ENCODE measurements at places on chromosomes 6 and 20.

DNA sequence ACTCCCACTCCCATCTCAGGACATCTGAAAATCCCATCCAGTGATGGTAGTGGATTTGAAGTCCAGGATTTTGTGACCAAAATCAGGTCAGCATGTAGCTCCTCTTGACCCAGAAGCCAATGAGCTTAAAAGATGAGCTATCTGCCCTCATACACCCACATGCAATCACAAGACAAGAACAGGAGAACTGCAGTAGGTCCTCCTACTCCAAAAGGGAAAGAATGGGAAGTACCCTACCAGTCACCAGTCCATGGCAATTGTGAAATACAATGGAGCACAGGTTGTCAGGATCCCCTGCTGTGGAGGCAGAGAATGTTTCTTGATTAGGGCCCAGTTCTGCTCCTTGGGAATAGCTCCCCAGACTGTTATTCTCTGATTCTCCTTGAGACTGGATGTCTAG lies 347.3 kb upstream of the CNR1 start:
- DNase-seq, result no peak

DNA sequence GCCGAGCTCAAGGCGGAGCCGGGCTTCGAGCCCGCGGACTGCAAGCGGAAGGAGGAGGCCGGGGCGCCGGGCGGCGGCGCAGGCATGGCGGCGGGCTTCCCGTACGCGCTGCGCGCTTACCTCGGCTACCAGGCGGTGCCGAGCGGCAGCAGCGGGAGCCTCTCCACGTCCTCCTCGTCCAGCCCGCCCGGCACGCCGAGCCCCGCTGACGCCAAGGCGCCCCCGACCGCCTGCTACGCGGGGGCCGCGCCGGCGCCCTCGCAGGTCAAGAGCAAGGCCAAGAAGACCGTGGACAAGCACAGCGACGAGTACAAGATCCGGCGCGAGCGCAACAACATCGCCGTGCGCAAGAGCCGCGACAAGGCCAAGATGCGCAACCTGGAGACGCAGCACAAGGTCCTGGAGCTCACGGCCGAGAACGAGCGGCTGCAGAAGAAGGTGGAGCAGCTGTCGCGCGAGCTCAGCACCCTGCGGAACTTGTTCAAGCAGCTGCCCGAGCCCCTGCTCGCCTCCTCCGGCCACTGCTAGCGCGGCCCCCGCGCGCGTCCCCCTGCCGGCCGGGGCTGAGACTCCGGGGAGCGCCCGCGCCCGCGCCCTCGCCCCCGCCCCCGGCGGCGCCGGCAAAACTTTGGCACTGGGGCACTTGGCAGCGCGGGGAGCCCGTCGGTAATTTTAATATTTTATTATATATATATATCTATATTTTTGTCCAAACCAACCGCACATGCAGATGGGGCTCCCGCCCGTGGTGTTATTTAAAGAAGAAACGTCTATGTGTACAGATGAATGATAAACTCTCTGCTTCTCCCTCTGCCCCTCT lies 1.1 kb downstream of the CEBPB start:
- peak; percentile 33 for DNase-seq

DNA sequence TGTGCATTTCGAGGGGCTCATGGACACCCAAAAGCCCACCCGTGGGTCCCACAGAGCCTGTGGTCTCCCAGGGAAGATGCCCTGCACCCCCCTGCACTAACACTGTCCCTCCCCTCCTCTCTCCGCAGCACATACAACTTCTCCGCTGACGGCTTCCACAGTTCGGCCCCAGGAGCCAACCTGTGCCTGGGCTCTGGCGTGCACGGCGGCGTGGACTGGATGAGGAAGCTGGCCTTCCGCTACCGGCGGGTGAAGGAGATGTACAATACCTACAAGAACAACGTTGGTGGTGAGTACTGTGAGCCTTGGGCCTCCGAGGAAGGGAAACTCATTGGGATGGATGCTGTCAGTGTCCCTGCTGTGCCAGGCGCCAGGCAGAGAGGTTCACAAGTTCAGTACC lies 183.9 kb downstream of the ZMYND8 start:
- no peak for DNase-seq

- DNase-seq, result no peak
These were observed 85.4 kb upstream of the MYLIP start for GRCh38 chr6:16043171-16044135.

GRCh38 chr20:41627611-41628244 lies 9.6 kb upstream of the CHD6 start:
- DNase-seq, result no peak

DNA sequence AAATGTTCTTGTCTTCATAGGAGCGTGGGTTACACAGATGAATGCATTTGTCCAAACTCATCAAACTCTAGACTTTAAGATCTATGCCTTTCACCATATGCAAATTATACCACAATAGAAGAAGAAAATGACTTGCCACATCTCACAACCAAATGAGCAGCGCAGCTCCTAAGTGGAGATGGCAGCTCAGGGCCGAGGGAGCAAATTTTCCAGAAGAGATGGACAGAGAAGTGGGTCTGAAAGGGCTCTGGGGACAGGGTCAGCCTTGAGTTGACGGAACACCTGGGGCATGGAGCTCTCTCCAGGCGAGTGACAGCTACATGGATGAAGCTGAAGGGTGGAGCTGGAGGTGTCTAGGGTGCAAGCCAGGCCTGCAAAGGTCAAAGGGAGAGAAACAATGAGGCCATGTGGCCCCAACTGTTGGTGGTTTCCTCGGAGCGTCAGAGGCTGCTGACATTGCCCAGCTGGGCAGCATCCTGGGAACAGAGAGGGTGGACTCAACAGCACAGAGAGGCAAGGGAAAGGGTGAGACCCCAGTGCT lies 228.3 kb downstream of the NRN1 start:
- no peak for DNase-seq

DNA sequence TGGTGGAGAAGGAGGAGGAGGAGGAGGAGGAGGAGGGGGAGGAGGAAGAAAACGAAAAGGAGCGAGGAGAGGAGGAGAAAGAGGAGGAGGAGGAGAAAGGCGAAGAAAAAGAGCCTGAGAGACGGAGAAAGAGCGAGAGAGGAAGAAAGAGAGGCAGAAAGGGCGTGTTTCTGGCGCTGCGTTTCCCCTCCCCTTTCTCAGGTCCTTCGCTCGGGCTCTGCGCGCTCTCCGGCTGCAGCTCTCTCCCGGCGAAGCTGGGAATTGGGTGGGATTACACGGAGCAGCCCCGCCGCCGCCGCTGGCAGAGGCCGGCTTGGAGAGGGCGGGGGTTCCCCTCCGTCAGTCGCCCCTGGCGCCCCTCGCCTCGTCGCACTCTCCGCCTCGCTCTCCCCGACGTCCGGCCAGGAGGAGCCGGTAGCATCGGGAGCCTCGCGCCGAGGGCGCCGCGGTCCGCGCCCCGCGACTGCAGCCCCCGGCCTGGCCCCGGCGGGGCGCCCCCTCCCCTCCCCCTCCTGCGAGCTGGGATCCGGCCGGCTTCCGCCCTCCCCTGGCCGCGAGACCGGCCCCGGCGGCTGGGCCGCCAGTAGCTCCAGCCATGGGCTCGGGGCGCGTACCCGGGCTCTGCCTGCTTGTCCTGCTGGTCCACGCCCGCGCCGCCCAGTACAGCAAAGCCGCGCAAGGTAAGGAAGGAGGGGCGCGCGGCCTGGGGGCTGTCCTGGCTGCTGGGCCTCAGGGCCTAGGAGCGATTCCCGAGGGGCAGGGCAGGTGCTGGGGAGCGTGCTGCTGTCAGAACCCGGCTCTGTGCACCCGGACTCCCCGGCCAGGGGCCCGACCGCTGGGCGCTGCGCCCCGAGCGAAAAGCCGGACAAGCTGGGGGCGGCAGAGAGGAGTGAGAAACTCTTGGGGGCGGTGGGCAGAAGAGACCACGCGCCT lies at the start of gene SCUBE3:
TSS of gene SCUBE3 (plus strand) at position 133 of the 933 bp plus-strand sequence. CDS start at position 596, 463 bp downstream.
- DNase-seq, result no peak

DNA sequence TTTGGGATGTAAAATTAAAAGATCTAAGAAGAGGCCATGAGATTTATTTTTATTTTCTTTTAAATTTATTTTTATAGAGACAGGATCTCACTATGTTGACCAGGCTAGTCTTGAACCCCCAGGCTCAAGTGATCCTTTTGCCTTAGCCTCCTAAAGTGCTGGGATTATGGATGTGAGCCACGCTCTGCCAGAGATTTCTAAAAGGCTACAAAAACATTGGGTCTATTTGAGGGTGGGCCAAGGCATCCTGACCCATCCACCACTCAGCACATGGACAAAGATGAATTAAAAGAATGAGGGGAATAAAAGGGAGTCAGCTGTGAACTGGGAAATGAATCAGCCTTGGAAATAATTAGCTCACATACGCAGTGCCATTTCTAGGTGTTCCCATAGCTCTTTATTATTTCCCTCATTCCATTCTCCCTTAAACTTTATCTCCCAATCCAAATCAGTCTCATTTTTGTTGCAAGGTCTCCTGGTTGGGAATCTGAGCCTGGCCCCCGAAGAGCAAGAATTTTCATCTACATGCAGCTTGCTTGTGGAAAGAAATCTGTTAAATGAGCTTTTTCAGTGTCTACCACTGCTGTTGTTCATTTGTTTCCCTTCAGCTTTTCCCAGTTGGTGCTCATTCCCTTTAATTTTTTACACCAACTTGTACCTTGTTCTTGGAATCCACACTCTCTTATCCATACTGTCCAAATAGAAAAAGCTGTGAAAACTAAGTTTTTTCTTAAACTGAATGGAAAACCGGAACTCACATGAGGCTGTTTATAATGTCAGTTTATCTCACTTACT lies 66.9 kb downstream of the MKKS start:
- no peak for DNase-seq

DNA sequence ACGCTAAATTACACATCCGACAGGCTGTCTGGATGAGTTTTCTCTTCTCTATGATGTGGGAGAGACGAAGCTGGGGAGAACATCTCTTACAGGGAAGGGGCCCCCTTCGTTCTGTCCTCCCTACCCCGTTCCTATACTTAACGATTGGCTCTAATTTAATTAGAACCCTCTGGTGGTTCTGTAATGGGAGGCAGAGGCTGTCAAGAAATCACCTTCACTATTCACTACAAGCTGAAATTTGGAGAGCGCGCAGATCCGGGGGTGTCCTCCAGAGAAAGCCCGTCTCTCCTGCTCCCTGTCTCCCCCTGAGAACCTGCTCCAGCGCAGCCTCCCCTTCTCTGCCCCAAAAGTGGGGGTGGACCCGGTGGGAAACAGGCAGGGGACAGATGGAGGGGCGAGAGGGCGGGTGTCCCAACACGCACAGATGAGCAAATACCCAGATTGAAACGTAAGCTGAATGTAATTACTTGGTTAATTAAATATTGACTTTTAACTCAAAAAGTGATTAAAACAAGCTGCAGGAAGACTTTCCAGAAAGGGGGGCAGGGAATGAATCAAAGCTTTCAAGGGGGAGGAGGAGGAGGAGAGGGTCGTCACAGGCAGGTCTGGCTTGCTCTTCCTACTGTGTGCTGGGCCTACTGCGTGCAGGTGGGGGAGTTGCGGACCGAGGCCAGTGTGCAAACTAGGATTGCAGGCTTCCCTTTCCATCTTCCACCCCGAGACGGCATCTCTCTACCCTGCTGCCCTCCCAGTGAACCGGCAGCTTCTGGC lies 1.3 kb downstream of the SULF2 start:
- no peak for DNase-seq

DNA sequence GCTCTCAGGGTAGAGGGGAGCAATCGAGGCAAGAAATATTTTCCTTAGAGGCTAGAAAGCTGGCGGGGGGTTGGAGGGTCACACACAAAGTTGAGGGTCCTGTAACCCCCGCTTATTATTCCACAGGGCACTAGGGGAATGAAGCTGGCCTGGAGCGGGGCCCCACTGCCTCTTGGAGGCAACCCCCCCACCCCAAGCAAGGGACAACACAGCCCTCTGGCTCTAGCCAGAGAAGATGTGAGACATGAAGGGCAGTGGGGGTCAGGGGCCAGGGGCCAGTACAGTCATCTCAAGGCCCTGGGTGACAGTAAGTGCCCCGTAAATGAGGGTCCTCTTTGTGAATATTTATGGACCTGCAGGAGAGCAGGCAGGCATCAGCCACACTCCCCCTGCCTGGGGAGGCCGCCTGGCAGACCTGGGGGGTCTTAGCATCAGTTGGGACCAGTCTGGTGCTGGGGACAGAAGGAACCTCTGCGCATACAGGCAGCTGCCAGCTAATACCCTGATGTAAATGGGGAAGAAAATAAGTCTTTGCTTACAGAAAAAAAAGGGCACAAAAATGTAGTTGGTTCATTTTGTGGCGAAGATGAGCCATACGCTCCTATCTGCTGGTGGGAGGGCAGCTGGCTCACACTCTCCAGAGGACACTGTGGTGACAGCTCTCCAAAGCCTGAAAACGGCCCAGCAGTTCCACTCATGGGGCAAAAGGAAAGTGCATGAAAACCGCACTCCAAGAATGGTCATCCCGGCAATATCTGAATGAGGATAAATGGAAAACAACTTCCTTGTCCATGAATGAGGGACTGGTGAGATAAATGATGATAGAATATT lies 21.9 kb downstream of the SPATA2 start:
- DNase-seq, result no peak

GRCh38 chr6:169937389-169938261 lies 186.2 kb downstream of the ERMARD start:
- no peak for DNase-seq

- peak; percentile 61 for DNase-seq
These were observed 1.4 kb downstream of the LRFN2 start for GRCh38 chr6:40585651-40586269.
